Caki2 (cell line): ENCODE measurements at places on chromosomes 3 and 15. TPM values are rescaled to one million over a fixed set of nuclear protein-coding genes. Genes with fewer than 3 reads are reported as not detected.

Gene TNIK
- total RNA-seq = 16.6 and 19.1 TPM in 2 replicates

Gene TPRG1
- 0.20 and 0.81 TPM in 2 replicates for total RNA-seq

Gene C3orf85
- not detected in 2 replicates for total RNA-seq

DNA sequence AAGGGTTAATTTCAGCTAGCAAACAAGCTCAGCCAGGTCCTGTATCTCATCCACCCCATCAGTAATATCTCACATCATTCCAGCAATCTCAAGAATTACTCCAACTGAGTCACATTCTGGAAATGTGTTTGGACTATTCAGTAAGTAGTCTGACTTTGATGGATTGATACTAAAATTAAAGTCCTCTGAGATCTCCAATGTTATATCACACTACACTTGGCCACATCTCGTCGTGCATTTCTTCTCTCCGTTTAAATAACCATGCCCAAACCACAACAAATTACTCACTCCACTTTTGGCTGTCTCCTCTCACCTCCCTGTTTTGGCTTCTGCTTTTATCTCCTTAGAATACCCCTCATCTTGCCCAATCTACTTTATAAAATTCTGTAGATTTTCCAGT lies 292.2 kb downstream of the PYDC2 start:
- no peak for DNase-seq

DNA sequence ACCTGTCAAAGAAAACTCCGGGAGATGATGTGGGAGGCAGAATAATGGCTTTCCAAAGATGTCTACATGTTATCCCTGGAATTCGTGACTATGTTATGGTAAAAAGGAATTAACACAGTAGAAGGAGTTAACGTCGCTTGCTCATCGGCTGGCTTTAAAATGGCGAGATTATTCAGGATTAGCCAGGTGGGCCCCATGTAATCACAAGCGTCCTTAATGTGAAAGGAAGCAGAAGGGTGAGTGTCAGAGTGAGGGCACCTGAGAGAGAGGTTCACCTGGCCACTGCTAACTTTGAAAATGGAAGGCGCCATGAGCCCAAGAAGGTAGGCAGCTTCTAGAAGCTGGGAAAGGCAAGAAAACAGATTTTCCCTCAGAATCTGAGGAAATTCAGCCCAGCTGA lies 557.2 kb downstream of the EPHB1 start:
- DNase-seq = no peak

- no peak for DNase-seq
Observed at GRCh38 chr3:22994781-22995180, 208.3 kb upstream of the UBE2E2 start.

- DNase-seq = no peak
Observed at GRCh38 chr15:70786996-70787395, 23.6 kb upstream of the UACA start.

GRCh38 chr3:183434503-183434902 lies 6.1 kb upstream of the MCF2L2 start:
- no peak for DNase-seq

GRCh38 chr15:86256628-86257027 lies 177.0 kb downstream of the AGBL1 start:
- no peak for DNase-seq
